Activated CD8-positive, alpha-beta memory T cell treated with anti-CD3 and anti-CD28 coated beads, Interleukin-2, amount 10 ng/mL, durations not matched to agents 7 days and 5 days (primary cell): ENCODE measurements at places on chromosomes 1 and 21. TPM values are rescaled to one million over a fixed set of nuclear protein-coding genes. Genes with fewer than 3 reads are reported as not detected.

Gene HUNK
- not detected for total RNA-seq

DNA sequence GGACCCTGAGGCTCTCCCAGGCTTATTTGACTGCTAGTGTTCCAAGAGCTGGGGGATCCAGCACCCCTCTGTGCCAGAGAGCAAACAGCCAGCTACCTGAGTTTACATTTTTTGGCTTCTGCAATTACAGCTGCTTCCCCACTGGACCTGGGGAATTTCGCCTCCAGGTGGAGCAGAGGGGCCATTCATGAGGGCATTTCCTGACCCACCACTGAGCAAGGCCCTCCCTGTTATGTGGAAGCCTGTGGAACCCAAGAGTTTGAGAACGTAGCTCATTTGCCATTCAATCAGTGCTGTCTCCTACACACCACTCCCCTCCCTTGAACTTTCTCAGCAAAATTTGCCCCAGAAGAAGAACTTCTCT, 42.7 kb upstream of the TMEM51 start:
- peaks cover 21% of the 10 kb centered on the region for H3K4me1 ChIP-seq
- no peak for DNase-seq

DNA sequence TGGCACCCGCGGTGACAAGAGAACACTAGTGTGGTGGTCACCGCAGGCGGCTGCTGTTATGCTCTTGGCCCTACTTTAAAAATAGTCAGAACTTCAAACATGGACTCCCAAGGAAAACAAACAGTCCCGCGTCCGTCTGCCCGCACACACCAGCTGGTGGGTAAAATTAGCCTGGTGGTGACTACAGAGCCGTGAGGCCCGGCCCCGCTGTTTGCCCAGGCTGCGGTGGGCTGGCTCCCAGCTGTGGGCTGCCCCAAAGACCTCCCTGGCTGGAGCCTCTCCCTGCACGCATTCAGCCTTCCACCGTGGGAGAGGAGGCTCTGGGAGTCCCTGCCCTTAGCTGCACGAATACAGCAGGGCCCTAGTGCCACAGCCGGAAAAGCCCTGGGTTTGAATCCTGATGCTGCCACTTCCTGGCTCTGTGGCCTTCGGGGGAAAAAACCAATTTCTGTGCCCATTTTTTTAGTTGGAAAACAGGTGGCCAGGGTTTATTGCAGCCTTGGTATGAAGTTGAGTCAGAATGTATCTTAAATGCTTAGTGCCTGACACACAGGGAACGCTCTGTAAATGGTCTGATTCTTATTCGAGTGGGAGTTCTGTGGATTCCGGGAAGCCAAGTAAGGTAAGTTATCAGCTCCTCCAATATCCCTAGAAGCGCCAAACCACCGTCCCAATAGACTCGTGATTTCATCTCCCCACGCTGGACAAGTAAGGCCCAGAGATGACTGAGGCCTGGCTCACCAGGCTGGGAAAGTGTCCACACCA, 58.2 kb downstream of the ALPL start:
- no peak overlapping the region for H3K4me3 ChIP-seq
- no peak for DNase-seq
- no peak overlapping the region for H3K27ac ChIP-seq

GRCh38 chr21:37866027-37866426, 50.2 kb downstream of the KCNJ6 start:
- no peaks in the 10 kb centered on the region for H3K27me3 ChIP-seq
- no peak overlapping the region for H3K4me3 ChIP-seq
- DNase-seq = no peak
- no peaks in the 10 kb centered on the region for H3K4me1 ChIP-seq

- no peak overlapping the region for H3K4me3 ChIP-seq
- H3K27ac ChIP-seq = no peak overlapping the region
- no peak for DNase-seq
- H3K4me1 ChIP-seq = no peaks in the 10 kb centered on the region
- peaks cover 13% of the 10 kb centered on the region for H3K27me3 ChIP-seq
These were observed 75.3 kb upstream of the KIAA0040 start for GRCh38 chr1:175267716-175268416.

Gene EFNA1
- total RNA-seq = not detected

Gene SELL
- total RNA-seq = 61.4 TPM

Gene BCAR3
- 1.3 TPM for total RNA-seq

DNA sequence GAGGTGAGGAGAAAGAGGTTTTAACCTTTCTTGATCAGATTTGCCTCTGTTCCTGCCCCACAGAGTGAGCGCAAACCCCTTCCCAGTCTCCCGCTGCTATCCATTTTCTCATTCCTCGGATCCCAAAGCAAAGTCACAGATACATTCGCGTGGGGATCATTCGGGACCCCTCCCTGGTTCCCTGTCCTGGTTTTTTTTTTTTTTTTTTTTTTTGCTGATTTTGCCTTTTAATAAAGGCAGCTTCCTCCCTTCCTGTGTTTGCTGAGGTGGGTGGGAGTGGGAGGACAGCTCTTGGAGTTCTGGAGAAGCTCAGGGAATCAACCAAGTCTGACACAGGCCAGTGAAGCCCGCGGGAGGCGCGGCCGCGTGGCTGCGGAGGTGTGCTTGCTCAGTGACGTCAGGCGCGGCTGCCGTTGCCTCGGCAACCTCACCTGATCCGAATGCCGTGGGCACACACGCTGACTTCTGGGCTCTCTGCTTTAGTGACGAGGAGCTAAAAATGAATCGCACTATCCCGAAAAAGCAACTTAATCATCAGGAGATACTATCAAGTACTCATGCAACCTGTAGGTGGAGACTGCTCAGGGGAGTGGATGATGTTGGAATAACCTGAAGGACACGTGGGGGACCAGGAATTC, 106.4 kb downstream of the TBX19 start:
- no peaks in the 10 kb centered on the region for H3K27me3 ChIP-seq
- no peak overlapping the region for H3K4me3 ChIP-seq
- peaks cover 19% of the 10 kb centered on the region for H3K4me1 ChIP-seq
- H3K36me3 ChIP-seq = no peaks in the 10 kb centered on the region
- H3K27ac ChIP-seq = peak overlapping the region; percentile 67

- peaks cover 7% of the 10 kb centered on the region for H3K4me1 ChIP-seq
- no peak for DNase-seq
- H3K4me3 ChIP-seq = no peak overlapping the region
- no peak overlapping the region for H3K27ac ChIP-seq
These were observed 3.4 kb downstream of the PRELP start for GRCh38 chr1:203478986-203479385.

DNA sequence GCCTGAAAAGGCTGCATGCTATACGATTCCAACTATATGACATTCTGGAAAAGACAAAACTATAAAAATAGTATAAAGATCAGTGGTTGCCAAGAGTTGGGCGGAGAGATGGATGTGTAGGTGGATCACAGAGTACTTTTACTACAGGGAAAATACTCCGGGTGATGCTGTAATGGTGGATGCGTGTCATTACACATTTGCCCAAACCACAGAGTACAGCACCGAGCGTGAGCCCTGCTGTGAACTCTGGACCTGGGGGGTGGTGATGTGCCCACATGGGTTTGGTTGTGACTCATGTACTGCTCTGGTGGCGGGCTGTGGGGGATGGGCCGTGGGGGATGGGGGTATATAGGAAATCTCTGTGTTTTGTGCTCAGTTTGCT, 162.7 kb upstream of the COL6A1 start:
- DNase-seq = peak; percentile 91
- peaks cover 18% of the 10 kb centered on the region for H3K27me3 ChIP-seq
- peaks cover 2% of the 10 kb centered on the region for H3K36me3 ChIP-seq
- H3K4me1 ChIP-seq = peaks cover 36% of the 10 kb centered on the region
- H3K4me3 ChIP-seq = peak overlapping the region; percentile 21

Gene CTH
- total RNA-seq = 9.1 TPM

- no peak overlapping the region for H3K27ac ChIP-seq
- no peak overlapping the region for H3K4me3 ChIP-seq
- peaks cover 8% of the 10 kb centered on the region for H3K36me3 ChIP-seq
- peaks cover 7% of the 10 kb centered on the region for H3K4me1 ChIP-seq
- DNase-seq = no peak
These were observed 72.6 kb downstream of the DOP1B start for GRCh38 chr21:36229181-36229580.

- no peak overlapping the region for H3K27ac ChIP-seq
- H3K4me3 ChIP-seq = no peak overlapping the region
- H3K27me3 ChIP-seq = peaks cover 2% of the 10 kb centered on the region
- no peak for DNase-seq
- H3K4me1 ChIP-seq = no peaks in the 10 kb centered on the region
- H3K36me3 ChIP-seq = no peaks in the 10 kb centered on the region
These were observed 222.8 kb downstream of the TPR start for GRCh38 chr1:186152227-186152619.

DNA sequence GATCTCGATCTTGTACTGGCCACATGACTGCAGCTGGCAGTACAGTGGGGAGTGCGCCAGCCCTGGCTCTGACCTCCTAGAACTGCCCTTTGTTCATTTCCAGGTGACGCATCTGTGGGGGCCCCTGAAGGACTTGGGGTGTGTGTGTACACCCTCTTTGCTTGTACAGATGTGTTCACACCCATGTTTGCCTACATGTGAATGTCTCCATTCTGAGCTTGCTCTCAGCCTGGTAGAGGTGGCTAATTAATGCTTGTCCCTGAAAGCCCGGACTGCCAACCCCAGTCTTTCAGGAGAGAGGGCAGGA, 19.8 kb downstream of the TNFRSF1B start:
- H3K27ac ChIP-seq = no peak overlapping the region
- H3K27me3 ChIP-seq = no peaks in the 10 kb centered on the region
- peaks cover 40% of the 10 kb centered on the region for H3K4me1 ChIP-seq
- H3K4me3 ChIP-seq = no peak overlapping the region
- no peak for DNase-seq

- peaks cover 36% of the 10 kb centered on the region for H3K36me3 ChIP-seq
- peak; percentile 52 for DNase-seq
- H3K27ac ChIP-seq = peak overlapping the region; percentile 94
- H3K4me1 ChIP-seq = peaks cover 29% of the 10 kb centered on the region
- peak overlapping the region; percentile 51 for H3K4me3 ChIP-seq
These were observed 129.8 kb upstream of the SAMSN1 start for GRCh38 chr21:14675774-14676530.

DNA sequence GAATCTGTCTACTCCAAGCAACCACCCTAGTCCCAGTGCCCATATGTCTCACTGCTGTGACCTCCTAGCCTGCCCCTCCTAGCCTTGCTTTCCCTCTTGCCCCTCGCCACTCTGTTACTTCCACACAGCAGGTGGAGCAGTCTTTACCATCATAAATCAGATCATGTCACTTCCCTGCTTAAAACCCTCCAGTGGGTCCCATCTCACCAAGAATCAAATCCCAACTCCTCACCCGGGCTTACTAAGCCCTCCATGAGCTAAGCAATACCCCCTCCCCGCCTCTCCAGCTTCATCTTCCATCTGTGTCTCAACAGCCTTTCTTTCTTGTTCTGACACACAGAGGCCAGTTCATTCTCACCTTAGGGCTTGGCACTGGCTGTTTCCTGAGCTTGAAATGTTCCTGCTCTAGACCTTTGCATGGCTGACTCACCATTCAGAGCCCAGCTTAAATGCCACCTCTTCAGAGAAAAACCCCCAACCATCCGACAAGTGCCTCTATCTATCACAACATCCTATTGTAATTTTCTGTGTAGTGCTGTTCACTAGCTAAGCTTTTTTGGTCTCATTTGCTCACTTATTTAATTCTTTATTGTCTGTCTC, 22.3 kb downstream of the KNCN start:
- H3K4me1 ChIP-seq = peaks cover 44% of the 10 kb centered on the region
- peaks cover 33% of the 10 kb centered on the region for H3K27me3 ChIP-seq
- H3K36me3 ChIP-seq = no peaks in the 10 kb centered on the region
- H3K4me3 ChIP-seq = no peak overlapping the region
- peak overlapping the region; percentile 5 for H3K27ac ChIP-seq
- peak; percentile 49 for DNase-seq

- no peaks in the 10 kb centered on the region for H3K27me3 ChIP-seq
- no peaks in the 10 kb centered on the region for H3K4me1 ChIP-seq
- DNase-seq = no peak
- no peak overlapping the region for H3K27ac ChIP-seq
These were observed 22.0 kb downstream of the COL6A1 start for GRCh38 chr21:46003575-46004007.

Gene EMC1
- 31.5 TPM for total RNA-seq

- DNase-seq = no peak
- no peaks in the 10 kb centered on the region for H3K27me3 ChIP-seq
- no peaks in the 10 kb centered on the region for H3K4me1 ChIP-seq
- no peaks in the 10 kb centered on the region for H3K36me3 ChIP-seq
- no peak overlapping the region for H3K27ac ChIP-seq
- no peak overlapping the region for H3K4me3 ChIP-seq
These were observed 106.0 kb upstream of the GNG12 start for GRCh38 chr1:67939186-67939743.

Gene PRDX6
- 153 TPM for total RNA-seq

GRCh38 chr1:151508833-151509232, 2.4 kb upstream of the CGN start:
- H3K27me3 ChIP-seq = peaks cover 12% of the 10 kb centered on the region
- no peak overlapping the region for H3K27ac ChIP-seq
- no peaks in the 10 kb centered on the region for H3K36me3 ChIP-seq
- no peak for DNase-seq

Gene COL8A2
- not detected for total RNA-seq

DNA sequence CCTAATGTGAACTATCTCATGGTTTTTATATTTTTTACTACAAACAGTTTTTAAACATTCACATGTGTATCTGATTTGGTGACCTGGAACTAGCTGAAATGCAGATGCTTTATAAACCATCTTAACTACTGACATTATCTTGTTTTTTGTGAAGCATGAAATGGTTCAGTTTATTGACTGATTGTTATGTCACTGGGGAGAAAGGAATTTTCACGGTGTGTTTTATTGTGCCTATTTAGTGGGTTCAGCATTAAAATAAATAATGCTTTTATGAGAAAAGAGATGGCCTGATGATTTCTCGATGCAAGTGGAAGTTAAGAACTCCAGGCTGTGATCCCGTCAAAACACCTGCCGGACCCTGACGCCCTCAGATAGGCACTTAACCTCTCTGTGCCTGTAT, 79.9 kb upstream of the KIF26B start:
- no peak overlapping the region for H3K4me3 ChIP-seq
- no peaks in the 10 kb centered on the region for H3K36me3 ChIP-seq
- no peak overlapping the region for H3K27ac ChIP-seq
- H3K4me1 ChIP-seq = no peaks in the 10 kb centered on the region
- DNase-seq = no peak

DNA sequence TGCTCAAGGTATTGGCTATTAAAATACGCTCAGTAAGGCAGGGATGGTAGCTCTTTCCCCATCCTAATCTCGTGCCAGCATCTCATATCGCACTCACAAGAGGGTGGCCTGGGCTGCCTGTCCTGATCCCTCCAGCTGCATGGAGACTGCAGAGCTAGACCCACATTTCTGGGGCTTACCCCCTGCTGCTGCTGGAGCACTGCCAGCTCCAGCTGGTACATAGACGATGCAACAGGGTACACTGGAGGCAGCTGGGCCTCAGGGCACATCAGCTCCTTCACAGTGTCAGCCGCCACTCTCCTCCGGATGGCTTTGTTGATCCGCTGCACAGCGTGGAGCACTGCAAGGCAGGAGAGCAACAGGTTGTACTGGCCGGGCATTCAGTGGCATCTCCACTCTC, 16.0 kb downstream of the IQGAP3 start:
- H3K4me1 ChIP-seq = peaks cover 15% of the 10 kb centered on the region
- peaks cover 19% of the 10 kb centered on the region for H3K36me3 ChIP-seq
- H3K4me3 ChIP-seq = no peak overlapping the region

Gene TNNI3K
- not detected for total RNA-seq

- no peaks in the 10 kb centered on the region for H3K27me3 ChIP-seq
- H3K36me3 ChIP-seq = peaks cover 41% of the 10 kb centered on the region
- no peak overlapping the region for H3K27ac ChIP-seq
- no peak overlapping the region for H3K4me3 ChIP-seq
- peaks cover 15% of the 10 kb centered on the region for H3K4me1 ChIP-seq
These were observed 30.2 kb downstream of the WDR4 start for GRCh38 chr21:42848932-42849758.
